ENCODE measurements at places on chromosomes 16 and 17.

DNA sequence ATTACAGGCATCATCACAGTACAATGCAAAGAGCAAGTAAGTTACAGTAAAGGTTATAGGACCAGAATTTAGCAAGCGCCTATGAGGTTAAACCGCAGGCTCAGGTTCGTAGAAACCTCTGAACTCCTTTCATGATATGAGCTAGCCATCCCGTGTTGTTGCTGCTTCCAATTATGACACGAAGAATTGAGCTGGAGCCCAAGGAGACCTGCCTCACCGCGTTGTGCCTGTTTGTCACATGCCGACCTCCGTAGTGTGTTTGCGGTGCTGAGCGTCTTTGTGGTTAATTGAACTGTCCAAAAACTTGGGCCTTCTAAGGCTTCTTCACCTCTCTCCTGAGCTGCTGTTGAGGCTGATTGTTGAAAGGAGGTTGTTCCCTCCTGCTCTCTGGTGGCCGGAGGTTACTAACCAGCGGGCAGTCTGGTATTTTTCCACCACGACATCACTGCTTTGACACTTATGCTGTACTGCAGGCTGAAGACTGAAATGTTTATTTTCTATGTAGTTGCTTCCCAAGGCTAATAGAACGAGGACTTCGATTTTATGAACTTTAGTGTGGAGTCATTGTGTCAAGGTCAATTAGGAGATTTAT, 67.5 kb downstream of the SEC14L1 start:
- DNase-seq, result peak; percentile 17

DNA sequence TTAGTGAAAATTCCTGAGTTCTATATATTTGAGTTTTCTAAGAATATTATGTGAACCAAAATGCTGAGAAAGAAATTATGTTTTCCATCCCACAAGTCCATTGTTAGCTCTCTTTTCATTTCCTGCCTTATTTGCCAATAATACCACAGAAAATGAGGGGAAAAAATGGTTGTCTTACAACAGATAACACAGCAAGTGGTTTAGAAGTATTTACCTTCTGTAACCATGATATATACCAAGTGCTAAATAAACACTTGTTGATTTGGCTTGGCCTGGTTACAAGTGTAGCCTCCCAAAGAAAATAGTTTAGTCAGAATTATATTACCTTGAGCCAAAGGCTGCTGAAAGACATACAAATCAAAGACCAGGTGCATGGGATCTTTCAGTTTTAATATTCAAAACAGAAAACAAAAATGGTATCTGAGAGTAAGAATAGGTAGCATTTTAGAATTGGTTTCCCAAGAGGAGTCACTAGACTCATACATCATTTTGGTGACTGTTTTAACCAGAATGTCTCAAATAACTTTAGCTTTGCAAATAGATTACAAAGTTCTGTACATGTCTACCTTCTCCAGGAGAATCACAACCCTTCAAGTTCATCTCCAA, 439.8 kb upstream of the DYNLRB2 start:
- no peak for DNase-seq

GRCh38 chr16:83343935-83344366, 463.8 kb upstream of the HSBP1 start:
- DNase-seq, result no peak

DNA sequence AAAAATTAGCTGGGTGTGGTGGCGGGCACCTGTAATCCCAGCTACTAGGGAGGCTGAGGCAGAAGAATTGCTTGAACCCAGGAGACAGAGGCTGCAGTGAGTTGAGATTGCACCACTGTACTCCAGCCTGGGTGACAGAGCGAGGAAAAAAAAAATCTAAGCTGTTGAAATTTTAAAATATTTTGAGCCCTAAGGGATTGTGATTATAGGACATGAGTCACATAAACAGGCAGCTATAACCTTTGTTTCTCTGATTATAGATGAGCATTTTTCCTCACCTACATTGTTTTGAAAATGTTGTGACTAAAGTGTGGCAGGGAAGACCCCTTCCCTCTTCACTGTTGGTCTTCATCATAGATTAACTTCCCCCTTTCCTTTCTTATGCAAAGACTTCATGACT, 135.5 kb downstream of the MGAT5B start:
- no peak for DNase-seq

- no peak for DNase-seq
These were observed 40.6 kb downstream of the GRIN2A start for GRCh38 chr16:10141671-10142070.

- no peak for DNase-seq
These were observed 38.5 kb downstream of the PIEZO1 start for GRCh38 chr16:88746506-88746905.

DNA sequence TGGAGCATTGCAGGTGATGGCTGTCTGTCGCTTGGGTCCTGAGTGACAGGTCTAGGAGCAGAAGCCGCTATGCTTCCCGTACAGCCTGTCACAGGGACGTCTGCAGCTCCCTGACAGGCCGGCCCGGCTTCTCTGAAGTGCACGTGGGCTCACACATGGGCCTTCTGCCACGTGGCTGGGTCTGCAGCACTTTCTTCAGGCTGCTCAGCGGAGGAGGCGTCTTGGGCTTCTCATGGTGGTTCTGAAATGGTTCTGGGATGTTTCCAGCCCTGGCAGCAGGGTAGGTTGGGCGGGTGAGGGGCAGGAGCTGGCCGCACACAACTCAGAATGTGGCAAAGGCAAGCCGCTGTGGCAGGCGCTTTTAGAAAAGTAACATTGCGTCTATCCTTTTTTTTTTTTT, 80.3 kb upstream of the ZNF750 start:
- no peak for DNase-seq

DNA sequence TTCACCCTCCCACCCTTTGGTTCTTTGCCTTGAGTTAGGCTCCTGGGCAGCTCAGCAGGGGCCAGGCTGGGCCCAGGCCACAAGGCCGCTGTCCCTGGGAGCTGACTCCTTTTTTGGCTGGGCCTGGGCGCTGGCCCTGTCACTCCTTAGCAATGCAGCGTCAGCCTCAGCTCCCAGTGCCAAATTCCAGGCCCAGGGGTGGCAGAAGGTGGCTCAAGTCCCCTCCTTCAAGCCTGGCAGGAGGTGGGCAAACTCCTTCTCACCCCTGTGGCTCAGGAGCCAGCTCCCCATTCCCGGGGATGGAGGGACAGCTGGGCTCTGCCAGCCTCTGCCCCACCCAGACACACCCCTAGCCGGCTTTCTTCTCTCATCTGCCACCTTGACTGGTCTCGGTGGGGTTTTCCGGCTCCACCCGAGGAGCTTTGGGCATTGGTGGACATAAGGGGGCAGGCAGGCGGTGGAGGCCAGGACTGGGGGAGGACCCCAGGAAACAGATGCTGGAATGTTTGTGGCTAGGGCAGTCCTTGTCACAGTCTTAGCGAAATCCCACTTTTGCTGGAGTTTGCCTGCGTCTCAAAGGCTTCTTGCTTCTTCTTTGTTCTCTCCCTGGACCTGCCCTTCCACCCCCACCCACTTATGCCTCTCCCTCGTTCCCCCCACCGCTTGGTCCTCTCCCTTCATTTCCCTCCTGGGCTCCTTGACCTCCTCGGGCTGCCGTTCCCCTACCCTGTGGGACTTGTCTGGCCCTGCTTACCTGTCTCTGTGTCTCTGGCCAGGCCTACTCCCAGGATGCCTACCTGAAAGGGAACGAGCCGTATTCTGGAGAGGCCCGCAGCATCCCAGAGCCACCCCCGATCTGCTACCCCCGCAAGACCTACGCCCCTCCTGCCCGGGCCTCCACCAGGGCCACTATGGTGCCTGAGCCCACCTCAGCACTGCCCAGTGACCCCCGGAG, 37.4 kb downstream of the ARHGAP23 start:
- no peak for DNase-seq

DNA sequence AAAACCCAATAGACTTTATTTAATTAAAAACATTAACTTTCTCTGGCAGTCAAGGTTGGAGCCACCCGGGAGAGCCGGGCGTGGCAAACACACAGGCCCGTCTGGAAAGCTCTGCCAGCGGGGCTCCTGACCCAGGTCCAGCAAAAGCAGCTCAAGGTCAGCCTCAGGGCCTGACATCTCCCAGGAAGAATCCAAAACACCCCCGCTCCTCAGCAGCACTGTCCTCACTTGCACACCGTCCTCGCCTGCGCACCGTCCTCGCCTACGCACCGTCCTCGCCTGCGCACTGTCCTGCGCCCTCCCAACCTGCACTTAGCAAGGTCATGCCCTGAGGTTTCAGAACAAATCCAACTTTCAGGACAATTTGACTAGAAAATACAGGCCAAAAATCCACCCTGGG, 31.4 kb upstream of the RPTOR start:
- DNase-seq, result no peak

DNA sequence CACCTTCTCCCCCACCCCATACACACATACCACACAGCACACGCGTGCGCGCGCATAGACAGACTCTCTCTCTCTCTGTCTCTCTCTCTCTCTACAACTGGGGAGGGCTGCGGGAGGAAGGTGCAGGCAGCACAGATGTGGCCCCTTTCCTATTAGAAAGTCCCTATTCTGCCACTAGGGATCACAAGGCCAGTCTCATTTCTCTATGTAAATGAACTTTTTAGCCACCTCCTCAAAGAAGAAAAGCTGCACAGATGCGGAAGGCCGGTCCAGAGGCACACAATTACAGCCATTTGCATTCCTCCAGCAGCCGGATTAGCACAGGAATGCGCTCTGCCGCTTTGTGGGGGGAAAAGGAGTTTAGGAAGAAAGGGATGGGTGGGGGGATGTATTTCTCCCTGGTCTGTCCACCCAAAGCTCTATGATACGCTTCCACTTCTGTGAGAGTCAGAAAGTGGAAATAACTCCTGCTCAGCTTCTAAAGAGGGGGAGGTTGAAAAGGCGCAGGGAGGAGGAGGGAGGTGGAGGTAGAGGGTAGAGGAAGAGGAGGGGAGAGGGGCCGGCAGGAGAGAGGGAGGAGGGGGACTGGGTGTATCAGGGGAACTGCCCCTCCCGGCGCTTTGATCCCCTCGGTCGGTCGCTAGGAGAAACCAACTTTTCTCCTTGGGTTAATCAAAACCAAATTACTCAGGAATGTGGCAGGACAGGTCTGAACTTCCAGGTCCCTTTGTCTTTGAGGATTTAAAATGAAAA, 11.7 kb downstream of the ZFHX3 start:
- DNase-seq, result no peak

DNA sequence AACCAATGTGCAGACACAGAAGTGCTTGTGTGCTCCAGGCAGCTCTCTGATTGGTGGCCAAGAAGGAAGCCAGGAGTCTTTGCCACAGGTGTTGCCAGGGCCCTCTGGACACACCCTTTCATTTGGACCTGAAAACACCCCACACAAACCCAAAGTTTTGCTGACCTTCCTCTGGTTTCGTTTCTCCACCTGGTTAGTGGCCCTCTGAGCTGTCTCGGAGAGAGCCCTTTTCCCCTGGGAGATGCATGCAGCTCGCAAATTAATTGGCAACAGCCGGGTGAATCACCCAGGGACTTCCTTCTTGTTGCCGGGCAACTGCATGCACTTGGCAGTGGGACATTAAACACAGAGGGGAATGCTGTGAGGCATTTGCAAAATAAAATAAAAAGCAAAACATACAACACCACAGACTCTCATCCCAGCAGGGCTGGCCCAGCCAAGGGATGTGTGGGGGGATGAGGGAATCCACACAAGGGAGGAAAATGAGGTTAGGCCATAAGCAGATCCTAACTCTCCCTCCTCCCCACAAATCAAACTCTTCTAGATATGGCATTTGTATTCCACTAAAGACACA, 286.6 kb downstream of the SOX9 start:
- peak; percentile 90 for DNase-seq

- DNase-seq, result no peak
These were observed 20.0 kb downstream of the ABHD15 start for GRCh38 chr17:29546830-29547229.

GRCh38 chr17:69246726-69247375, 18.2 kb upstream of the ABCA10 start:
- peak; percentile 61 for DNase-seq

GRCh38 chr16:86362155-86362849, 148.0 kb upstream of the FOXF1 start:
- DNase-seq, result no peak

GRCh38 chr16:10992112-10992511, 47.7 kb downstream of the CLEC16A start:
- DNase-seq, result no peak

DNA sequence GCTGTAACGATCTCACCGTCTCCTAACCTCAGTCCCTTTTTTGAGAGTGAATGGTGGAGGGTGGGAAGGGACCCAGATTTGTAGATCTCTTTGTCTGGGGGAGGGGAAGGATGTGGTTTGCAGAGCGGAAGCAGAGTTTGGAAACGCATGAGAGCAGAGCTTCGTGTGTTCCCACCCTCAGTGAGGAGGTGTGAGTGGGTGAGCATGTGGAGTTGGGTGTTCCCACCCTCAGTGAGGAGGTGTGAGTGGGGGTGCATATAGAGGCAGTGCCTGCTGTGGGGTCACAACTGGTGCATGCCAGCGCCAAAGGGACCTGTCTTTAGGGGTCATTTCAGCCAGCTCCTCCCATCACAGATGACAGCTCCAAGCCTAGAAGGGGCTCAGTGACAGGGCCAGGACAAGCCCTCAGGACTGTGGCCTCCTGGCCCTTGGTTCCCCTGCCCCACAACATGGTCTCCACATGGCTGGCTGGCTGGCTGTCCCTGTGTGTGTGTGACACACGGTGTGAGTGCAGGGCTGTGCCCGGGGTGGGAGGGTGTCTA, 1.8 kb upstream of the CISD3 start:
- no peak for DNase-seq

GRCh38 chr17:52477824-52478699, 319.5 kb upstream of the CA10 start:
- no peak for DNase-seq

DNA sequence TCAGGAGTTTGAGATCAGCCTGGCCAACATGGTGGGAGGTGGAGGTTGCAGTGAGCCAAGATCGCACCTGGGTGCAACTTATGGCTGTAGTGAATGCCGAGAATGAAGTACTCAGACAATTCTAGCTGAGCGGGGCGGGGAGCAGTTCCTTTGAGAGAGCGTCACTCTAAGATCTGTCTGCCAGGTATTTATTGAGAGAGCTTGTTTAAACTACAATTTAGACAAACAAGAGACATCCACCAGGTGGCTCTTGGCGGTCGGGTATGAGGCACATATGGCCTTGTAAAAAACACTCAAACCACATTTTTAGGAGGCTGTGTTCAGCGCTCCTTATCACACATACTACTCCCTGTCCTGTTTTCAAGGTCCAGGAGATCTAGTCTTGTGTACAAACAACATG, 40.6 kb upstream of the CDH1 start:
- DNase-seq, result no peak

GRCh38 chr17:81902023-81902652, at the start of gene NPB:
NPB (plus strand) TSS chr17:81902238; CDS start chr17:81902278, 40 bp downstream.
- no peak for DNase-seq

- DNase-seq, result no peak
These were observed 135.8 kb downstream of the SKAP1 start for GRCh38 chr17:48294020-48294805.

GRCh38 chr17:38747463-38748148, 530 bp downstream of the PCGF2 start:
- DNase-seq, result no peak

- no peak for DNase-seq
These were observed 54.3 kb upstream of the CNTNAP4 start for GRCh38 chr16:76222853-76223252.
